ENCODE measurements at places on chromosomes 7 and 10.

GRCh38 chr10:74875966-74876365, 49.6 kb downstream of the KAT6B start:
- DNase-seq: no peak

DNA sequence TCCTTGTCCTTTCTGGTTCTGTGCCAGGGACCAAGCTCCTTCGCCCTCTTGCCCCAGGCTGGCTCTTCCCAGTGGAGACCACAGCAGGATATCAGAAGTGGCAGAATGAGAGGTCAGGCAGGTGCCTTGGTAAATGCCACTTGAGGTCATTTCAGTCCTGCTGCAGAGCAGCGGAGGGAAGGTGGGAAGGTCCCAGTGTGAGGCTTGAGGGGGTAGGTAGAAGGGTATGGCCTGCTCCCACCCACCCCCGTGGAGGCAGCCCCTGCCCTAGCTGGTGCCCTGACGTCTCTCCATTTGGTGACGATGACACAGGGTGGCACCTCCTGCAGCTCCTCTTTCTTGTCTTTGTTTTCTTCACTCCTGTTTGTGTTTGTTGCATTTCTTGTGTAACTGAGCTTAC, 538.8 kb downstream of the TCERG1L start:
- no peak for DNase-seq

DNA sequence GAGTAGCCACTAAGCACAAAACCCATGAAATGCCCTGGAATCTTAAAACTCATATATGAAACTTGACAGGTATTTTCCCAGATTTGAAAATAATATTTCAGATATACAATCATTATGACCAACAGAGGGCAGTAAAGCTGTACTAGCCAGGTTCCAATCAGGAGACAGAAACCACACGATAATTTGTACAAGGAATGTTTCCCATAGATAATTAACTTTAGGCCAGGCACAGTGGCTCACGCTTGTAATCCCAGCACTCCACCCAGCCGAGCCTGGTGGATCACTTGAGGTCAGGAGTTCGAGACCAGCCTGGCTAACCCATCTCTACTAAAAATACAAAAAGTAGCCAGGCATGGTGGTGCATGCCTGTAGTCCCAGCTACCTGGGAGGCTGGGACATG, 31.0 kb upstream of the NUB1 start:
- no peak for DNase-seq

DNA sequence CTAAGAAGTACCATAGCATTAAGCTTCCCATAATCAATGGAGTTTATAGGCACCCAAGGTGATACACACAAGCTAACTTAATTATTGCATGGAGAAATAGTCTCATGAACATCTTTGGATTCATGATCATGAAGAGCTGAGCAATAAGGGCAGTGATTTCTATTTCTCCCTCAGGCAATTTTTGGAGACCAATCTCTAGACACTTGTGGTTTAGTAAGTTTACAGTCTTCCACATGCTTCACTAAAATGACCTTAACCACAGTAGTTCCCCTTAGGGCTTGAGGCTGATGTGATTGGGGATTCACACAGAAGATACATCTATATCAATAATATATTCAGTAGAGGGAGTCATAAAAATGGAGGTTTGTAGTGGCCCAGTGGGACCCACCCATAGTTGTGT, 241.2 kb downstream of the CCDC7 start:
- DNase-seq: no peak

- DNase-seq: no peak
Observed at GRCh38 chr10:117626228-117626627, 83.7 kb downstream of the EMX2 start.

- DNase-seq: no peak
Observed at GRCh38 chr10:122499491-122499941, 38.2 kb downstream of the HTRA1 start.

Measured in stimulated activated CD8-positive, alpha-beta memory T cell treated with anti-CD3 and anti-CD28 coated beads, Interleukin-2, amount 100 ng/mL, for 1 hour (primary cell).